ENCODE measurements at places on chromosomes 4 and X. TPM values are rescaled to one million over a fixed set of nuclear protein-coding genes. Genes with fewer than 3 reads are reported as not detected.

GRCh38 chrX:154990496-154990895 lies 32.0 kb downstream of the F8 start:
- H3K27me3 ChIP-seq = no peaks in the 10 kb centered on the region
- no peaks in the 10 kb centered on the region for H3K36me3 ChIP-seq
- H3K4me1 ChIP-seq = no peaks in the 10 kb centered on the region
- DNase-seq = no peak
- H3K27ac ChIP-seq = no peak overlapping the region

DNA sequence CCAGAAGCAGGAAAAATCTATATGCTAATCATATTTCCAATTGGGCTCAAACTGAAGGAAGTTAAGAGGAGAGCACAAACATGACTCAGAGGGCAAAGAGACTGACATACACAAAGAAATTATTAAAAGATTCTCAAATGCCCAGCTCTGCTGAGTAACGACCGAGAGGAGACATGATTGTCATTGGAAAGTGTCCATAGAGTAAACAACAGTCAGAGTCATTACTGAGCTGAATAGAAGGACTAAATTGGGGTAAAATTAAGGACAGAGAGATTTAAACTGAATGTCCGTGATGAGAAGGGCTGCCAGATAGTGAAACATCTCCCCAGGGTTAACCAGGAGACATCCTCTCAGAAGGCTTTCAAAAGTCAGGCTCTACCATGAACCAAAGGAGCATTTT lies 111.2 kb upstream of the GALNT7 start:
- no peak overlapping the region for H3K27ac ChIP-seq
- no peaks in the 10 kb centered on the region for H3K36me3 ChIP-seq
- H3K4me1 ChIP-seq = no peaks in the 10 kb centered on the region

DNA sequence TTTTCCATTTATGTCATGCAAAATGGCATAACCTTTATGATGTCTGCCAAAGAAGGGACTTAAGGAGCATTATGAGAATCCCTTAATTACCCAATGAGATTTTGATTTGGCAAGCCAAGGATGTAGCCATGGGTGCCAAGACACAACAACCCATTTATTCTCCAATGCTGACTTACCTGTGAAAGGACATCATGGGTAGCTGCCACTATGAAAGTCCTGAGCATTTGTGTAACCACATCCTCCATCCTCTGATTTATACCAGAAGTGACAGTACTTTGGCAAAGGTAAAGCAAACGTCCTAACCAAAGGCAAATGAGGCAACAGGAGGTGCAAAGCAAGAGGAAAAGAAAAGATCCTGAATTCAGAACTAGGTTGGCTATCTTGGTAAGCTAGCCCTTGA lies 87.3 kb upstream of the EMCN start:
- H3K27ac ChIP-seq = no peak overlapping the region
- no peaks in the 10 kb centered on the region for H3K4me1 ChIP-seq
- no peak for DNase-seq
- H3K36me3 ChIP-seq = no peaks in the 10 kb centered on the region

DNA sequence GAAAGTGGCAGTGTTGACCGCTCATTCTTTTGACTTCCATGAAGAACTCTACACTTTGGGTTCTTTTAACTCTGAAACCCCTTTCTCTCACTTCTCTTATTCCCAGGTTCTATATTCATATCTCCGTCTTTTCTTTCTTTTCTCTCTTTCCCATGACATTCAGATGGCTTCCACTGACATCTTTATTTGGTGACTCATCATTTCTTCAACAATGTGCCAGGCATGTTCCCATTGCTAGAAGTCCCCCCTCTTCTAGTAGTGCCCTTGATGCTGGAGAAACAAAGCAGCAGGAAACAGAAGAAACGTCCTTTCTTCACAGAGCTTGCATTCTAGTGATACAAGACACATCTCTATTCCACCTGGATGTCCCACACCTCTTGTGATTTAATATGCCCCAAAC lies 33.3 kb downstream of the PKD2 start:
- peaks cover 30% of the 10 kb centered on the region for H3K36me3 ChIP-seq
- no peak overlapping the region for H3K27ac ChIP-seq
- no peaks in the 10 kb centered on the region for H3K27me3 ChIP-seq

Gene S100P
- polyA plus RNA-seq = not detected

All from H1 (cell line).